ENCODE measurements at places on chromosomes 7 and 10. TPM values are rescaled to one million over a fixed set of nuclear protein-coding genes. Genes with fewer than 3 reads are reported as not detected.

Gene RPEL1
- total RNA-seq: under 0.01 TPM

Gene PON1
- total RNA-seq: not detected

Gene GHRHR
- not detected for total RNA-seq

Gene TFEC
- total RNA-seq: 0.28 TPM
